ENCODE measurements at places on chromosomes 11 and 22. TPM values are rescaled to one million over a fixed set of nuclear protein-coding genes. Genes with fewer than 3 reads are reported as not detected.

- ATAC-seq: no peak
Measured at GRCh38 chr22:37804352-37804880, 3.3 kb upstream of the GCAT start.

GRCh38 chr11:1629326-1630185 is at the start of gene KRTAP5-5:
KRTAP5-5 (plus strand) TSS chr11:1629775; CDS start chr11:1629841, 66 bp downstream.
- ATAC-seq: no peak

- no peak for ATAC-seq
Measured at GRCh38 chr11:121808096-121808495, 307.9 kb downstream of the BLID start.

GNG3 gene
- total RNA-seq: not detected
